HFFc6 (cell line): ENCODE measurements at places on chromosomes 1 and 21.

GRCh38 chr1:55305735-55306134 lies 90.6 kb upstream of the USP24 start:
- no peak for DNase-seq

DNA sequence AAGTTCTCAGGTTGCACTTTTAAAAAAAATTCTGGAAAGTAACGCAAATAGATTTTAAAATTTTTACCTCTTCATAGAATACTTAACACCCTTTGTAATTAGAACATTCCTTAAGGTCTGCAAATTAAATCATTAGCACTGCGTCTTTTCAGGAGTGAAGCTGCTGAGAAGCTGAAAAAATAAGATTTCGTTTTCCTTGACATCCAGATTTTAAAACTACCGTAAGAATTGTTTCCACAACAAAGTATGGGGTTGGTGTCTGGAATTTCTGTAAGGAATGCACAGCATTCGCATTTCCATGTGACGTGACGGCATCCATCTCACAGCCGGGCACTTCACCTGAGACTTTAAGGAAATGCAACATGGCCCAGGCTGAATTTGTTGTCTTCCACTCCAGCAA lies 76.3 kb upstream of the COX20 start:
- no peak for DNase-seq

DNA sequence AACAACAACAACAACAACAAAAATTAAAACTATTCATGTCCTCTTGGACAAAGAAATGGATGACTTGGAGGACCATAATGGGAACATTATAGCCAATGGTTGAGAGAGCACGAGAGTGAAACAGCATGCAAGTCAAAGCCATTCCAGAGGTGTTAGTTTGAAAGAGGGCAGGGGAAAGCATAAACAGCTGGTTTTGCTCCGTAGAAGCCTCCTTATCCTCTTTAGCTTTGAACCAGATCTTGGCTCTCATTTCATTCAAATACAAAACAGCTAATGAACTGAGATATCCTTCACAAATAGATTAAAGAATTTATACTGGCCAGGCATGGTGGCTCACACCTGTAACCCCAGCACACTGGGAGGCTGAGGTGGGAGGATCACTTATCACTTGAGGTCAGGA lies 8.7 kb upstream of the SMG7 start:
- no peak for DNase-seq

- no peak for DNase-seq
Observed at GRCh38 chr1:164475834-164476233, 83.2 kb upstream of the PBX1 start.

DNA sequence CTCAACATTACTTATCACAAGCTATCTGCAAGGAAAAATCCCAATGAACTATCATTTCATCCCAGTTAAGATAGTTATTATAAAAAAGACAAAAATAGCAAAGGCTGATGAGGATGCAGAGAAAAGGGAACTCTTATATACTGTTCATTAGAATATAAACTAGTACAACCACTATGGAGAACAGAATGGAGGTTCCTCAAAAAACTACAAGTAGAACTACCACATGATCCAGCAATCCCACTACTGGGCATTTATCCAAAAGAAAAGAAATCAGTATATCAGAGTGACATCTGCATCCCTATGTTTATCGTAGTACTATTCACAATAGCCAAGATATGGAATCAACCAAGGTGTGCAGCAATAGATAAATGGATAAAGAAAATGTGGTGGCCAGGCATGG lies 4.9 kb upstream of the C1orf185 start:
- no peak for DNase-seq

GRCh38 chr1:1370771-1371300 lies 4.2 kb downstream of the AURKAIP1 start:
- DNase-seq, result no peak

DNA sequence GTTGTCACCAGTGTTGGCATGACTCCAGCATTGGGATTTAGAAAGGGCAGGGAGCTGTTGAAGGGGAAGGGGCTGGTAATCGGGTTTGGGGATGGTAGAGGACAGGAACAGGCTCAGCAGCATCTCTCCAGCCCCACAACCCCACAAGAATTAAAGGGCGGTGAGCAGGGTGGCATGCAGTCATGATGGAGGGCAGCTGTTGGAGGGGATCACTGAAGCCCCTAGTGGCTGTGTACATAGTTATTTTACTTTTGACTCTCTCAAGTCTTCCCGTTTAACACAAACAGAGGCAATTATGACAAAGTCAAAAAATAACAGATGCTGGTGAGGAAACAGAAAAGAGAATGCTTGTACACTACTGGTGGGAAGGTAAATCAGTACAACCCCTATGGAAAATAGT lies 213.8 kb downstream of the URB2 start:
- DNase-seq, result no peak

DNA sequence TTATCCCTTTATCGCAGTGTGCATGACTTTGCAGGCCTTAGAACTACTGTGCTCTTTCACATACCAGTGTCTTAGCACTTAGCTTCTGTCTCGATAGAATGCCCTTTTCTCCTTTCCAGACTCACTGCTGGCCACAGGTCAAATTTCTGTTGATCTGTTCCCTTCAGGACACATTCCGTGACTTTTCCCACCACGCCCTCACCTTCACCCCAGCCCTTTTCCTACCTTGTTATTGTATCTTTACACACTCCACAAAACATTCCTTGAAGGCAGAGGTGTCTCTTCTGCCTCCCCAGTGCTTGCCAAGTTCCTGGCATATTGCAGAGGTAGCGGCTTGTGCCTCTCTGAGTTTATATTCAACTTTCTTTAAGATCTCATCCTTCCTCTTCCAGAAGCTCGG lies 3.7 kb upstream of the IGSF9 start:
- no peak for DNase-seq
